Stimulated activated CD4-positive, alpha-beta T cell treated with anti-CD3 and anti-CD28 coated beads, Interleukin-1b, Interleukin-23, amount 100 ng/mL, for 4 hours (primary cell): ENCODE measurements at places on chromosomes 4 and X.

GRCh38 chrX:41421071-41421729 is 25.9 kb upstream of the NYX start:
- DNase-seq, result no peak

DNA sequence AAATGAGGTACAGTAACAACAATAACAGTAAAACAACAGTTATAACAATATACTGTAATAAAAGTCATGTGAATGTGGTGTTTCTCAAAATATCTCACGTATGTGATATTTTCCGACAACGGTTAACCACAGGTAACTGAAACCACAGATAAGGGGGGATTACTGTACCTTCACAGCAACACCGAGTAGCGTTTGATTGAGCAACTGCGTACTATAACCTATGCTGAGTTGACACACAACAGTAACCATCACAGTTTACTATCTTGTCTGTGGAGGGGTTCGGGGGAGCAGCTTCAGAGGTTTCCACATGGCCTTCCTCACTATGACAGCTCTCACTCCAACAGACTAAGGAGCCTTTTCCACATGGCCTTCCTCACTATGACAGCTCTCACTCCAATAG is 13.4 kb downstream of the RBMX2 start:
- no peak for DNase-seq

GRCh38 chrX:101230636-101231035 is 11.1 kb downstream of the DRP2 start:
- DNase-seq, result no peak

DNA sequence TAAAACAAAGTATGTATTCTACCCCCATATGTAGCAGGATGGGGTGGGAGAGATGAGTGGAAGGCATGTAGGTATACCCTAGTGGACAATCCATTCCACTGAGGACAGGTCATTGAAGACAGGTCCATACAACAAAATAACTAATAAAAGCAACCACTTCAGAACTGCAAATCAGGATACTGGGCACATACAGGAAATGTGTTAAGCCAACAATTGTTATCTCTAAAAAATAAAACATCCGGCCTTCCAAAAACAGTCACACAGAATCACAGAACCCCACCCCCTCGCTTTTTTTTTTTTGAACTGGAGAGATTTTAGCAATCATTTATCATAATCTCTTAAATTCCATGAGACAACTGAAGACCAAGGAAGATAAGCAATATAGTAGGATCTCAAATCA is 112.9 kb downstream of the FRYL start:
- no peak for DNase-seq

DNA sequence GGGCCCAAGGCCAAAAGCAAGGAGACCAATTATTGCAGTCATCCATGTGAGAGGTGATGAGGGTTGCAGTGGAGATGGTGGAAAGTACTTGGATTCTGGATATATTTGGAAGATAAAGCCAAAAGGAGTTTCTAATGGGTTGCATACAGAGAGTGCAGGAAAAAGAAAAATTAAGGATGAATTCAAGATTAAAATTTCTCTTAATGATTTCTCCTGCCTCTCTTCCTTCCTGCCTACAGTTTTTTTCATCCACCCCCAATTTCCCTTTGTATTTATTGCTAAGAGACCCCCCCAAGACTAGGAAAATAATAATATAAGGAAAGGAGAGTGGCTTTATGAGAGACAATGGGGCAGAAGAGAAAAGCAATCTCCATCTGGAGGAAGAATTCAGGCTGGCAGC is 8.6 kb upstream of the FGF5 start:
- no peak for DNase-seq

DNA sequence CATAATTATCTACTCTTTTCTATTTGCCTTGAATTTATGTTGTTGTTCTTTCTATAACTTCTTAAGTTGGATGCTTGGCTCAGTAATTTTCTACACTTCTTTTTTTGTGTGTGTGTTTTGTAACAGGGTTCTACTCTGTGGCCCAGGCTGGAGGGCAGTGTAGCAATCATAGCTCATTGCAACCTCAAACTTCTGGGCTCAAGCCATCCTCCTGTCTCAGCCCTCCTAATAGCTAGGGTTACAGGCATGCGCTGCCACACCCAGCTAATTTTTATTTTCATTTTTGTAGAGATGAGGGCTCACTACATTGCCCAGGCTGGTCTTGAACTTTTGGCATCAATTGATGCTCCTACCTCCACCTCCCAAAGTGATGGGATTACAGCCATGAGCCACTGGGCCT is 20.7 kb upstream of the UCHL1 start:
- no peak for DNase-seq

GRCh38 chr4:118774989-118775388 is 60.9 kb downstream of the SEC24D start:
- DNase-seq, result no peak

DNA sequence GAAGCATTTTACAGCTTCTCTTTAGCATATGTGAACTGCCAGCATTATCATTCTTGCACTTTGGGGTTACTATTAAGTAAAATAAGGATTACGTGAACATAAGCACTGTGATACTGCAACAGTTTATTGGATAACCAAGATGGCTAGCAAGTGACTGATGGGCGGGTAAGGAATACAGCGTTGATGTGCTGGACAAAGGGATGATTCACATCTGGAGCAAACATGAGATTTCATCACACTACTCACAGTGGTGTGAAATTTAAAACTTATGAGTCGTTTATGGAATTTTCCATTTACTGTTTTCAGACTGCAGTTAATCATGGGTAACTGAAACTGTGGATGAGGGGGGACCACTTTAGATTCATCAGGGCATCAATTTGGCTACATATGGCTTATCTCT is 16.0 kb downstream of the NBDY start:
- DNase-seq, result no peak

DNA sequence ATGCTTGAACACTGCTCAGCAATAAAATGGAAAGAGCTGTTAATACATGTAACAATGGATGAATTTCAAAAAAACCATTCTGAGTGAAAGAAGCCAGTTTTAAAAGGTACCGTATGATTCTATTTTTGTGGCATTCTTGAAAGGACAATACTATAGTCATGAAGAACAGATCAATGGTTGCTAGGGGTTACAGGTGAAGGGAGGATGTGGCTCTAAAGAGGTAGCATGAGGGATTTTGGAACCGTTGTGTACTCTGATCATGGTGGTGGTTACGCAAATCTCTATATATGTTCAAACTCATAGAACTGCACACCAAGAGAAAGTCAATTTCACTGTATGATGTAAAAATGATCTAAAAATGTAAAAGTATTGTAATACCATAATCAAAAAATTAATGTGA is 40.0 kb upstream of the CTAG2 start:
- no peak for DNase-seq
